Left lung (tissue), 14 donors: ENCODE measurements at places on chromosomes 13 and 19. TPM values are rescaled to one million over a fixed set of nuclear protein-coding genes. Genes with fewer than 3 reads are reported as not detected.

- H3K27ac ChIP-seq = no peak overlapping the region
- no peak overlapping the region for H3K4me3 ChIP-seq
- no peaks in the 10 kb centered on the region for H3K27me3 ChIP-seq
- H3K36me3 ChIP-seq = no peaks in the 10 kb centered on the region
These were observed 517.4 kb downstream of the RFC3 start for GRCh38 chr13:34335014-34336007.

GRCh38 chr13:43041369-43041921 is 18.1 kb downstream of the DNAJC15 start:
- no peak for DNase-seq
- no peak overlapping the region for H3K27ac ChIP-seq
- peaks cover 27% of the 10 kb centered on the region for H3K4me1 ChIP-seq

- H3K4me3 ChIP-seq = no peak overlapping the region
- H3K36me3 ChIP-seq = no peaks in the 10 kb centered on the region
- no peaks in the 10 kb centered on the region for H3K4me1 ChIP-seq
- no peak for DNase-seq
- no peak overlapping the region for H3K27ac ChIP-seq
These were observed 133.2 kb downstream of the VWA8 start for GRCh38 chr13:41827507-41828213.

DNA sequence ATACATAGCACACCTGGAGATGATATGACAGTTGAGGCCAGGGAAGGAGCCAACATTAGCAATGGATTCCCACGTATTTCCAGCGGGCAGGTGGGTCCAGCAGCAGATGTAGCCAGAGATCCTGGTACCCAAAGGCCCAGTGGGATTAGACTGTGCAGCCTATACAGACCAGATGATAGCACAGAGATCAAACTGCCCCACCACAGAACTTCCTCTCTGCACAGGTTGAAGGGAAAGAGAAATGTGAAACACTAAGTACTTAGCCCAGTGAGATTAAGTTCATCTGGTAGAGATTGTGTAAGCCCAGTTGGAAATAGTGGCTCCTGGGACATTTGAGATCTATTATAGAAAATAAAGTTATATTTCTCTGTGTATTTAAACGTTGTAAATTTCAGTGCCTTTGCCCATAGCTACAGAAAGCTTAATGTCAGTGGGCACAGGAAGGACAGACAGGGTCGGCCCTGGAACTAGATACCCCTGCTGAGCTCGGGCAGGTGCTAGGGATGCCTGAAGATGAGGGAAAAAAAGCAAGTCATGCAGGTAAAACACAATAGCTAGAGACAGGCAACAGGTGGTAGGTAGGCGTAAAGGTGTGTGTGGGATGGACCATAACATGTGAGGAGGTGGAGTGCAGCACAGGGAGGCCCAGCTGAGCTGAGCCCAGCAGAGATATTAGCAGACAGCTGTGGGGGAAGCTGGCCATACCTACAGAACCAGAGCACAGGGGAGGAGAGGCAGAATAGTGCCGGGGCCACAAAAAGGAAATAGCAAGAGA is 27.3 kb upstream of the SPATA13 start:
- DNase-seq = no peak
- H3K36me3 ChIP-seq = no peaks in the 10 kb centered on the region
- H3K27me3 ChIP-seq = no peaks in the 10 kb centered on the region
- H3K4me3 ChIP-seq = no peak overlapping the region
- no peaks in the 10 kb centered on the region for H3K4me1 ChIP-seq

DNA sequence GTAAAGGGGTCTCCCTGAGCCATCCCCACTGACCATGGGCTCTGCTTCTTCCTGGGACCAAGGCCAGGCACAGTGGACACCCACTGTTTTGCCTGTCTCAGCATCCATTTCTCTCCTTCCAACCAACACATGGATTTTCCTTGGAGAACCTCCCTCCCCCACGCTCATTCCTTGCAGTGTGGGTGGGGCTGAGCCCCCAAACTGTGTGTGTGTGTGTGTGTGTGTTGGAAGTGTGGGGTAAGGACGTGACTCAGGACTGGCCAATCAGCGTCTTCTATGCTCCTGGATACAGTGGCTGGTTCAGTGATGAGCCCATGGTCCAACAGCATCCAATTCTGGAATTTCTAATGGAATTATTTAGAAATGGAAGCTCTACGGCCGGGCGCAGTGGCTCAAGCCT is 18.7 kb downstream of the CEBPA start:
- no peak for DNase-seq
- H3K4me3 ChIP-seq = no peak overlapping the region
- no peaks in the 10 kb centered on the region for H3K36me3 ChIP-seq
- H3K27ac ChIP-seq = no peak overlapping the region

DNA sequence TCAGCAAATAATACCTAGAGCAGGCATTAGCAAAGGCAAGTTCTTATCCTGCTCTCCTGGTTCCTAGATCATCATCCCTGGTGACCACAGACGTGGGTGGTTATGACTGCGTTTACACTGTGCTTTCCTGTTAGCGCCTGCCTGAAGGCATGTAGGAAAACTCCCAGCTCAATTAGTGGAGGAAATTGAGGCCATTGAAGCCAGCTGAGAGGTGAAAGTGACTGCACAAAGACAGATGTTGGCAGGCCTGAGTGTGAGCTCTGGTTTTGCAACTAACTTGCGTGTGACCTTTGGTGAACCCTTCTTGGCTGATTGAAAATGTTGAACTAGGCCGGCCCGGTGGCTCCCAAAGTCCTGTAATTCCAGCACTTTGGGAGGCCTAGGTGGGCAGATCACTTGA is 17.5 kb upstream of the NWD1 start:
- no peak overlapping the region for H3K27ac ChIP-seq
- no peaks in the 10 kb centered on the region for H3K27me3 ChIP-seq
- DNase-seq = no peak
- no peaks in the 10 kb centered on the region for H3K36me3 ChIP-seq
- no peaks in the 10 kb centered on the region for H3K4me1 ChIP-seq

DNA sequence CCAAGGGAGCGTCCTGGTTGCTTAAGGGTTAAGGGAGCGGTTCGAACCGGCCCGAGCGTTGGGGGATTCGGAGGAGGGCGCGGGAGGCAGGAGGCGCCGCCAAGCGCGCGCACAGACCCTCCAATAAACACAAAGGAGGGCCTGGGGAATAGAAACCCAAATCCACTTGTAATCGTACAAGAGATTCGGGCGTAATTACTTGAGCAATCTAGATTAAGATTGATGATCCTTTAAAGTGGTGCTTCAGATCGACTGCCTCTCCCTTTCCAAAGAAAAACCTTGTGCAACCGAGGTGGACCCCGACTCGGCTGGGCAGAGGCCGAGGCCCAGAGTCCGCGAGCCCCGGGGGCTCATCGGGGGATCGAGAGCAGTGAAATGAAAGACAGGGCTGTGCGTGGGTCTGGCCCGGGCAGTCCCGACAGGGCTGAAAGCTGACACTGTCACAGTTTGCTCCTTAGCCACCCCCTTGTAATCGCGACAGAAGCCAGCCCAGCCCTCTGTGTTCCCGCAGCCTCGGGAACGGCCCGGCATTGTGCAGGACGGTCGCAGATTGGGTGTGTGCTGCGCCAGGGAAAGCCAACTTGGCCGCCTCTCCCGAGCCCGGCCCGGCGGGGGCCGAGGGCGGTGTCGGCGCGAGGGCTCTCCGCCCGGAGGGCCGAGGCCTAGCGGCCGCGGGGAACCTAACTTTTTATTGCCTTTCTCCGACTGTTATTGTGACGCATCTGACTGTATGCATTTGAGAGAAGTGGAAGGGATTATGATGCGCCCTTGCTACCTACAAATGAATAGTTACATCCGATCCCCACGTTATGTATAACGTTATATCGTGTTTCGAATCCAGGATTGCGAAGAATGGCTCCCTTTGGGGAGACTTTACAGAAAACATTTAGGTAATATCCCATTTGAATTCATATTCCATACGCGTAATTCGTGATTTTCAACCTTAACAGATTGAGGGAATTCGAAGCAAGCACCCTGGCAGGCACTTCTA is 5.5 kb downstream of the MAB21L1 start:
- H3K36me3 ChIP-seq = no peaks in the 10 kb centered on the region
- peak overlapping the region; percentile 12 for H3K4me3 ChIP-seq
- peaks cover 5% of the 10 kb centered on the region for H3K4me1 ChIP-seq
- no peak for DNase-seq

DNA sequence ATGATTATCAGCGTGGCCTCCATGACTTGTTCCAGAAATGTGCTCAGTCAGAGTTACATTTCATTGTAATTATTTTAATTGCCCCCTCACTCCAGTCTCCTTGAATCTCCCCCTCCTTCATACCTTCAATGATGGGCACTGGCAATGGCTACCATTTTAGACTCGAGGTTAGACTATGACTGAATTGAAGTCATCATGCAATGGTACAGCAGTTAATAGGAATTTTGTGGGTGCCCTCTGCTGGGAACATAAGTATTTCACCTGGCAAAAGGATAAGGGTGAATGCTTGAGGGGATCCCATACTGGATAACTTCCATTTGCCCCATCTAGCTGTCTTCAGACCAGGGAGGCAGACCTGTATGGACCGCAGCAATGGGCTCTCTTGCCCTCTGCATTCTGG is 32.2 kb upstream of the USP12 start:
- H3K36me3 ChIP-seq = no peaks in the 10 kb centered on the region
- H3K27ac ChIP-seq = no peak overlapping the region
- no peak overlapping the region for H3K4me3 ChIP-seq
- DNase-seq = no peak
- no peaks in the 10 kb centered on the region for H3K4me1 ChIP-seq

GRCh38 chr19:46155237-46155636 is 7.2 kb downstream of the IGFL2 start:
- no peaks in the 10 kb centered on the region for H3K4me1 ChIP-seq
- H3K27me3 ChIP-seq = peaks cover 39% of the 10 kb centered on the region
- H3K36me3 ChIP-seq = no peaks in the 10 kb centered on the region
- no peak overlapping the region for H3K4me3 ChIP-seq
- no peak overlapping the region for H3K27ac ChIP-seq
- DNase-seq = no peak

DNA sequence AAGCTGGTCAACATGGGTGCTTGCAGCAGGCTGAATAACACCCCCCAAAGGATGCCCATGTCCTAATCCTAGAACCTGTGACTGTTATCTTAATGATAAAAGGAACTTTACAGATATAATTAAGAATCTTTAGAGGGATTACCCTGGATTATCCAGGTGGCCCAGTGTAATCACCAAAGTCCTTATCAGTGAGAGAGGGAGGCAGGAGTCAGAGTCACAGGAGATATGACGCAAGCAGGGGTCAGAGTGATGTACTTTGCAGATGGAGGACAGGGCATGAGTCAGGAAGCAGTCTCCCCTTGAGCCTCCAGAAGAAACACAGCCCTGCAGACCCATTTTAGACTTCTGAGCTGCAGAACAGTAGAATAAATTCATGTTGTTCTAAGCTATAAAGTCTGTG is 9.8 kb downstream of the ZNF606 start:
- H3K36me3 ChIP-seq = no peaks in the 10 kb centered on the region
- H3K27ac ChIP-seq = no peak overlapping the region
- no peaks in the 10 kb centered on the region for H3K4me1 ChIP-seq
- DNase-seq = no peak
- no peaks in the 10 kb centered on the region for H3K27me3 ChIP-seq

The NECTIN2 gene
- 86.7 TPM for total RNA-seq

The KIR2DL1 gene
- total RNA-seq = 0.20 TPM

The ZNF561 gene
- 40.1 TPM for total RNA-seq

The SIGLEC5 gene
- 11.0 TPM for total RNA-seq

The PSG1 gene
- total RNA-seq = not detected
